NCI-H2081 treated with DMSO at 0.1 percent for 48 hours (cell line): ENCODE measurements at places on chromosomes 13 and 19.

DNA sequence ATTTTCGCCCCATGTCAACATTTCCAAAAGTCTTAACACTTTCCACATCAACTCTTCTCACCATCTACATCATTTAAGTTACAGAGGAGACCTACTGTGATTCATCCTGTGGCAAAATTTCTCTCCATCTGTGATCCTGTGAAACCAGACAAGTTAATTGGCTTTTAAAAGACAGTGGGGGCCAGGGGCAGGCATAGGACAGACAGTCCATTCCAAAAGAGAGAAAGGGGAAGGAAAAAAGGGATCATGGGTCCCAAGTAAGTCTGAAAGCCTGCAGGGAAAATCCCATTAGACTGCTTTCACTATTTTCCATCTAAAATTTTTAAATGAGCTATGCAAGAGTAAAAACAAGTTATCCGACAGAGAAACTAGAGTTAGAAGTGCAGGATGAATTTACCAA, 121.0 kb downstream of the MRPL57 start:
- no peak for DNase-seq

DNA sequence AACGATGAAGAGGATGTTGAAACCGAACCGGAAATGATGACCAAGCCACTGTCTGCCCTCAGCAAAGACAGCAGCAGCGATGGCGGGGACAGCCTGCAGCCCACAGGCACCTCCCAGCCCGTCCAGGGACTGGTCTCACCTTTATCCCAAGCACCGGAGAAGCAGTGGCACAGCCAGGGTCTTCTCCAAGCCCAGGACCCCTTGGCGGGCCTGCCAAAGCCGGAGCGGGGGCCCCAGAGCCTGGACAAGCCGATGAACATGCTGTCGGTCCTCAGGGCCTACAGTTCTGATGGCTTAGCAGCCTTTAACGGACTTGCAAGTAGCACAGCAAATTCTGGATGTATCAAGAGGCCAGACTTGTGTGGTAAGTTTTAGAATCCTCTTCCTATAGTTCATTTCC, 177.0 kb downstream of the ZNF536 start:
- no peak for DNase-seq

GRCh38 chr13:70844391-70845108, 736.3 kb upstream of the KLHL1 start:
- no peak for DNase-seq

DNA sequence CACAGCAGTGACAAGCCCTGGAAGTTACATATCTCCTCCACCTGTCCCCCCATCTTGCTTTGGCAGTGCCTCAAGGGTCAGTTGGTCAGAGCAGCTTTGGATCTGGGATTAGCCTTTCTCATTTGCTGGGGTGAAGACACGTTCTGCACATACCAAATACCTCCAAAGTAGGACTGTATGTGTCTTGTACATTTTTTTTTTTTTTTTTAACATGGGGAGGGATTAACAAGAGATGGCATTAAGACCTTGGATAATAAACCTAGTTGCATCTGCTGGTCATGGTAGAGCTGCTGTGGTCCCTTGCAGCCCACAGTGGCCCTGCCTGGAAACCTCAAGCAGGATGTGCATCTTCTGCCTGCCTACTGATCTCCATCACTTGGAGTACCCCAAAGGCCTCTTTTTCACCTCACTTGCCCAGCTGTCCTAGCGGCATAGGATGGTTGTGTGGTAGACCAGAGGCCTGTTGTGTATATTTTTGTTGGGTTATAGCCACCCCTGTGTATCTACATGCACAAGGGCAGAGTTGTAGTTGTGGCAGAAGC, 2.5 kb downstream of the RPS19 start:
- no peak for DNase-seq

- no peak for DNase-seq
Measured at GRCh38 chr13:110458017-110458416, 103.5 kb downstream of the RAB20 start.

GRCh38 chr13:31167490-31167889, 5.8 kb upstream of the HSPH1 start:
- DNase-seq: no peak

- no peak for DNase-seq
Measured at GRCh38 chr19:3556978-3557460, 367 bp downstream of the MFSD12 start.

- no peak for DNase-seq
Measured at GRCh38 chr13:40631605-40632004, 34.8 kb downstream of the FOXO1 start.

- DNase-seq: no peak
Measured at GRCh38 chr13:88526186-88526852, 855.1 kb downstream of the SLITRK5 start.

DNA sequence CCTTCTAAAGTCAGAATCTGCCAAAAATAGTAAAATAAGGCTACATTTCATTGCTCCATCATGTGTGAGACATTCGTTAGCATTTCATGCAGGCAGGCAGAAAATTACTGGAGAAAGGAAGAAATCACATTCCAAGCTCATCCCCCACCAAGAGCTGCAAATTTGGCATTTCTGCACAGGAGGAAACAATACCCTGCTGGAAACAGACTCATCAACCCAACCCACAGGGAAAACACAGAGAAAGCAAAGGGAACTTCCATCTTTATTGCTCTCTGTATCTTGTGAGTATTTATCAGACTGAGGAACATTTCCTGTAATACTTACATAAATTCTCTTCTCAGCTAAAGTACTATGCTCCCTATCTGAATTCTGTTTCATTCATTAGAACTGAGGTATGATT, 95.7 kb downstream of the KCTD12 start:
- DNase-seq: no peak

DNA sequence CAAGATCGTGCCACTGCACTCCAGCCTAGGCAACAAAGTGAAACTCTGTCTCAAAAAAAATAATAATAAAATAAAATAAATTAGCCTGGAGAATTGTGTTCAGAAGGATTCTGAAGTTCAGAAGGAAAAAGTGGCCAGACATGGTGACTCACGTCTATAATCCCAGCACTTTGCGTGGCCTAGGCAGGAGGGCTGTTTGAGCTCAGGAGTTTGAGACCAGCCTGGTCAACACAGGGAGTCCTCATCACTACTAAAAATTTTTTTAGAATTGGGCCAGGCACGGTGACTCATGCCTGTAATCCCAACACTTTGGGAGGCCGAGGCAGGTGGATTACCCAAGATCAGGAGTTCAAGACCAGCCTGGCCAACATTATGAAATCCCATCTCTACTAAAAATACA, 6.0 kb downstream of the RDH8 start:
- DNase-seq: no peak

DNA sequence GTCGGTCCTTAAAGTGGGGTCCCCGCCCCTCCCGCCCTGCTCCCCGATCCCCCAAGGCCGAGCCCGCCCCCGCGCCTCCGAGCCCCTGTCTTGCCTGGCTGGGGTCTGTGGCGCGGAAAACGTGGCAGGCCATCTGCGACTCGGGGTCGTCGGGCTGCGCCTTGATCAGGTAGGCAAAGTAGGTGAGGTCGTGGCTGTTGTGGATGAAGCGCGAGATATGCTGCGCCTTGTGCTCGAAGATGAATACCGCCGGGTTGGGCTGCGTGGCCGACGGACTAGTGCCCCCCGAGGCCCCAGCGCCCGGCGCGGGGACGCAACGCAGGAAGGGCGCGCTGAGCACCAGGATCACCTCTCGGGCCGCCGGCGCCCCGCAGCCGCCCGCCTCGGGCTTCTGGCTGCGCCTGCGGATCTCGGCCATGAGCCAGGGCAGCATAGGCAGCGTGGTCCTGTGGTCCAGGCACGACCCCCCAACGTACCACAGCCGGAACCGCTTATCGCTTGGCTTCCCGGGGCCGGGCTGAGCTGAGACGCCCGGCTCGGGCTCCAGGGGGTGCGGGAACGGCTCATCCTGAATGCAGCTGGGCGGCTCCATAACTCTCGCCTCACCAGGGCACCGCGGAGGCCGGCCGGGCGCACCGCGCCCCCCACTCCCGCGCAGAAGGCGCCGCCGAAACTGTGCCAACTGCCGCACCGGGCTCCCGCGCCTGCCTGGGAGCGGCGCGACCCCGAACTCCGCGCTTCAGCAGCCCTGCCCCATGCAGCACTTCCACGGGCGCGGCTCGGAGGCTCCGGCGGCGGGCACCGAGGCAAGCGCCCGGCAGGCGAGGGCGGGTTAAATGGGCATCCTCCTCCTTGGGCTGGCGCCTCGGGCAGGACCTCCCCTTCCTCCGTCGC, 546 bp downstream of the TBC1D4 start:
- DNase-seq: no peak

DNA sequence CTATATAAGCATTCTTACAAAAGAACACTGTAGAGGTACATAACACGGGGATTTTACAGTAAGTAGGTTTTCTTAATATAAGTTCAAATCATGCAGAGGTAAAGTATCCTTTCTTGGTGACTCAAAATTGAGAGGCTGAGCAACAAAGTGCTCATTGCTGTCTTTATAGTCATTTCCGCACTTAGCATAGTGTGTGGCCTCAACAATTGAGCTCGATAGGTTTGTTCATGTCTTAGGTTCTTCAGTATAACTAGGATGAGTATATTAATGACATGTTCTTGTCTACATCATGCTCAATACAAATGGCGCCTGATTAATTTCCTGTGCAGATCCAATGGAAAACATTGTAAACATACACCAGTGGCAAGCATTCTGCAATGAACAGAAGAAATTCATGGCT, 1.4 kb downstream of the WDFY2 start:
- no peak for DNase-seq

DNA sequence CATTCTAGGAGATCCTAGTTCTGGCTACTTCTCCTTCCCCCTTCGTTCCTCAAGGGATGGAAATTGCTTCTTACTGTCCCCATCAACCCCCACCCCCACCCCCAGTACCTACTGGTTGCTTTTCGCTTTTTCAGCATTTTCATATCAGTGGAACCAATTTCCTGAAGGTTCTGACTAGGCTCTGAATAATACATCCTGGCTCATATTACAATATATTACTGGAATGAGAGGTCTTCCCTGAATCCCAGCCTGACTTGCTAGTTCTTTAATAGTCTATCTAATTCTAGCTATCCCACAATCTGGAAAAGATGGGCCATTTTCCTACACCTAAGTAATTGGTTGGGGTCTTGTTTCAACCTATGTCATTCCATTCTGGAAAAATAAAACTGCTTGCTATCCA, 207.4 kb downstream of the COG6 start:
- DNase-seq: no peak

DNA sequence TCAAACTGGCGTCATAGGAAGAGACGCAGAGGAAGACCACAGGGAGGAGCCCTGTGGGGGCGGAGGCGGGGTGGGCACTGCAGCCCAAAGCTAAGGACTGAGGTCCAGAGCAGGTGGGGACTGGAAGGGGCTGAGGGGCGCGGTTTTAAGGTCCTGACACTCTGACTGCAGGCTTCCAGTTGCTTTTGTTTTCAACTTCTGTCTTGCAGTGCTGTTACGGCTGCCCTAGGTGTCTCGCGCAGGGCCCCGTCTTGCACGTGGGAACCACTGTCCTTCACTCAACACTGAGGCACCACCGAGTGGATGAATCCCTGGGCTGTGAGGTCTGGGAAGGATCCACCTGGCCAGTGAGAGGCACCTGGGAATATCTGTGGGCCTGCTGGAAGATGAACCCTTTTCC, 76.0 kb downstream of the TEX29 start:
- DNase-seq: no peak

DNA sequence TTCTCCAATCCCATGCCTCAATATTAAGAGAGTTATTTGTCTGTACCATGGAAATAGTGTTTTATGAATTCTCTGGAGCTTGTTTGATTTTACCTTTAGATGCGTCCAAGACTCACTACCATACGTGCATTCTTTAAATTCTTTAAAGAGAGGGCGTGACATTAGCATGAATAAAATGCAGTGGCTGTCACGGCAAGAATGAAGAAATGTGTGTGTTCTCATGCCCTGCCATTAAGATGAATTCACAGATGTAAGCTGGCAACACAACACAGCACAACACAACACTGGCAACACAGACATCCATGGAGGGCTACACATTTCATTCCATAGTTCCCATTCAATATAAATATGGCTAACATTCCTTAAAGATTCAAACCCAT, 213.4 kb downstream of the ENOX1 start:
- no peak for DNase-seq

- no peak for DNase-seq
Measured at GRCh38 chr13:95113601-95114000, 187.7 kb downstream of the ABCC4 start.

DNA sequence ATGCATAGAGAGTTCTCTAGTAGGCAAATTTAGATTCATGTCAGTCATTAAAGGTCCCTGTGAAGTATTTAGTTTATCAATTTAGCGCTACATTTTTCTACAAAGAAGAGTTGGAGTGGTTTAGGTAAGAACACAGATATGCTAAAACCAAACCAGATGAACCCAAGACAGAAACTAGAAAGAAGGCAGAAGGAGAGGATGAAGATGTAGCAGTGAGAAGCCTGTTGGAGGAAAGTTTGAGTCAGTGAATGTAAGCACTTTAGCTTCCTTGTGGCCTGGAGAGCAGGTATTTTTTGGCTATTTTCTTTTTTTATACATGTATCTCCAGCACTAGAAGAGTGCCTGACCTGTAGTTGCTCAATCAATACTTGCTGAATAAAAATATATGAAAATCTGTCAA, 223.7 kb downstream of the KCNRG start:
- no peak for DNase-seq

DNA sequence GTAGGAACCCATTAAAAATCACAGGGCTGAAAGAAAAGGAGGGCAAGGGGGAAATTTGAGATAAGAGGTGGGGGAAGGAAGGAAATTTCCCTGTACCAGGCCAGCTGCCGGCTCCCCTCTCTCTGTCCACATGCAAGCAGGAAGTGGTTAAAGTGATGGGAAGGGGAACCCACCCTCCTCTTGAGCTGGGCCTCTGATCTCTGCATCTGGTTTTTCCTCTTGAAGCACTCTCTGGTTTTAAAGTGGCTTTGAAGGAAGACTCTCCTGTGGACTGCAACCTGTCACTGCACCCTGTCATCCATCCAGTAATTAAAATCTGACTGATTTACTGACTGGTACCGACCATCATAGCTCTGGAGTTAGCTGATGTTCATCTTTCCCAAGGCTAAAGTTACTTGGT, 239.6 kb downstream of the TSHZ3 start:
- DNase-seq: no peak

DNA sequence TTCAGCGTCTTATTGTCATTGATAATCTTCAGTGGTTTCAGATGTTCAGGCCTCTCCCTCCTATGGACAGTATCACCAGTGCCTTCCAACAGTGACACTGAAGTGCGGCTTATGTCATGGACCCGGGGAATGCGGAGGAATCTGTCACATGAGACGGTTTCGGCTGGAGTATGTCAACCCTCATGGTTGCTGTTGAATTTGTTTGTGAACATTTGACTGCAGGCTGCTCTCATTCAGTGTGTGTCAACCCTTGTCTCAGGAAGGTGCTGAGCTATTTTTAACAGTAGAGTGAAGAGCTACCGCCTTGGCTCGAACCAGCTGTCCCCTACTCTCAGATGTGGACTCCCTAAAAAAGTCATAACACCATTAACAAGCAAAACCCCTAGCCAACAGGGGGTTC, 138.8 kb upstream of the RNF113B start:
- DNase-seq: no peak

- DNase-seq: no peak
Measured at GRCh38 chr19:36103842-36104552, 6.9 kb upstream of the OVOL3 start.

GRCh38 chr19:35429698-35430408, 18.2 kb upstream of the FFAR2 start:
- no peak for DNase-seq
